ENCODE measurements at places on chromosomes 2 and 18.

- DNase-seq: no peak
These were observed 33.6 kb downstream of the DGKD start for GRCh38 chr2:233387667-233388528.

DNA sequence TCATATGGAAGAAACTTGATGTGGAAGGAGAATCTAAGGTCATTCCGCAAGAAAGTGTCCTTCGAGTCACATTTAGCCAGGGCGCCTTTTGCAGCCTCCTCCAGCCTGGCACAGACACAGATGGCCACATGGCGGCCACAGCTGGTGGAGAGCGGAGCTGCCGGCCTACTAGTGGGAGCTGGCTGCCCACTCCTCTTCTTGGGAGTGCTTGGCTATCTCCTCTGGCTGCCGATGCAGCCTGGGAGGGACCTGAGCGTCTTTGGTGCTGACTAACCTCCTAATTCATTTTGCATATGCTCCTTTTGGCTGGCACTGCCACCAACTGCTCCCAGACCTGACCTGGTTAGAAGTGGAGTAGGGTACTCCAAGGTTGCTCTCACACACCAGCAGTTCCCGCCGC is 199.3 kb upstream of the MYT1L start:
- DNase-seq: no peak

- no peak for DNase-seq
These were observed 41.7 kb downstream of the KIAA2012 start for GRCh38 chr2:202114795-202115194.

DNA sequence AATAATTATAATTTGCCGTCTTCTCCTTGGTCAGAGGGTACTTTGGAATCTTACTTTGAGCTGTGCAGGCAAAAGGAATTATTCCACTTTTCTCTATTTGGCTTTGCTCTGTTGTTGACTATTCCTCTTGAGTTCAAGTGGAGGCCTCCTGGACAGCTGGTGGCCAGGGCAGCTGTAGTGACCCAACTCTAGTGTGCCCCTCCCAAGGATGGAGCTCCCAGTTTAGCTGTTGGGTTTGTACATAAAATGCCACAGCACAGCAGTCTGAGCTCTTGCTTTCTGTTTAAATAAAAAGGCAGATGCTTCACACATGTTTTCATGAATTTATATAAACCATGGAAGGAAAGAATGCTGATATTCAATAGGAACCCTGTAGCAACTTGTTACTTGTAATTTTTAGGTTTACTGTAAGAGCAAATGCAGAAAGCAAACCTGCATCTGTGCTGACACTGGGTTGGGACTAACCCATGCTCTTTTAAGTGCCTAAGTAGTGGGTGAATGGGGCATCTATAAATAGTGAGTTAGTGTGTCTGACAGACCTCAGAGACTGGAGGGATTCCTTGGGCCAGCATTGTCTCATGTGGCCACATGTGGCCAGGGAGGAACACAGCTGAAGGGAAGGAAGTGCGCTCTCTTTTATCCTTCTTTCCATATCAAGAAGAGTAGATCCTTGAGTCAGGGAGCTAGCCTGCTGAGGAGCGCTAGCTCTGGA is 121.8 kb downstream of the FHOD3 start:
- no peak for DNase-seq

DNA sequence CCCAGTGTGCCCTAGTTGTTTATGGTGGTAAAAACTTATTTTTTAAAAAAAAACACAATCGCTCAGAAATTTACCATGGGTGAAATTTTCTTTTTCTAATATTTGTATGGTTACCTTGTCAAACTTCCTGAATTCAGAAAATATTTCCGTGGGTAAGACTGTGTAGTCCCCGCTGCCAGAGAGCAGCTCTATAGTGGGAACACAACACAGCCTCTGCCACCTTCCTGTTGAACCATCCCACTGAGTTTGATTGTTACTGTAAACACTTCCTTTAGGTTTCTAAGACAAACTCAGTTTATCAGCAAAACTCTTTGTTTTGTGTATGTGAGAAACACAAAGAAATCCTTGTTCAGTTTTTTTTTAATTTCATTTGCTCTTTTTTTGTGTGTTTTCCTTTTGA is 17.9 kb downstream of the DNAH6 start:
- no peak for DNase-seq

DNA sequence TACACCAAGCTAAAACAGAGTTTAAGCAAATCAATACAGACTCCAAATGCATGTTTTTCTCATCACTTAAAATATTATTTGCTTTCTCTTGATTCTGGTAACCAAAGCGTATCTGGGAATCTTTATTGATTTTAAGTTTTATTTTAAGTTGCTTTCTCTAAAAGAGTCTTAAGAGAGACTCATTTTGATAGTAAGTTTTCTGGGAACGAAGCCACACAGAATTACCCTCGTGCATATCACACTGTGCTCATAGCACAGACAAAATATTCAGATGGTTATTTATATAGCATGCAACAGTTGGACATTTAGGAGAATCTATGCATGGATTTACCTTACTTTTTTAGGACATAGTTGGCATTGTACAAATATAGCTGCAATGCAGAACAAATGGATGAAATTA is 597.5 kb upstream of the NRXN1 start:
- DNase-seq: no peak

- no peak for DNase-seq
These were observed 200.4 kb downstream of the CTNNA2 start for GRCh38 chr2:79713131-79713785.

DNA sequence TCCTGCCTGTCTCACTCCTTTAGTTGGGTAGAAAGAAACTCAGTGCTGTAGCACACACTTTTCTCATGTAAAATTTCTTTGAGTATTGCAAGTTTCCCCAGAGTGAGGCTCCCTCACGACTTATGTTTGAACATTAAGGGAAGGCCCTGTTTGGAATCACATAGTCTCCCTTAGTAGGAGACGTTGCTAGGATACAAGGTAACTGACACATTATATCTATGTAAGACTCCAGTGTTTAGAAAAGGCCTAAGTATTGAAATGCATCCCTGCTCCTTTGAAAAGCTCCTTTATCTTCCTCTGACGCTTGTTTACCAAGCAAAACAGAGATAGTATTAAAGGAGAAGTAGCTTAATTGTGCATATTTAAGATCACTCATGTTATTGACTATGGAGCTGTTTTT is 248.2 kb downstream of the PHLPP1 start:
- DNase-seq: no peak

DNA sequence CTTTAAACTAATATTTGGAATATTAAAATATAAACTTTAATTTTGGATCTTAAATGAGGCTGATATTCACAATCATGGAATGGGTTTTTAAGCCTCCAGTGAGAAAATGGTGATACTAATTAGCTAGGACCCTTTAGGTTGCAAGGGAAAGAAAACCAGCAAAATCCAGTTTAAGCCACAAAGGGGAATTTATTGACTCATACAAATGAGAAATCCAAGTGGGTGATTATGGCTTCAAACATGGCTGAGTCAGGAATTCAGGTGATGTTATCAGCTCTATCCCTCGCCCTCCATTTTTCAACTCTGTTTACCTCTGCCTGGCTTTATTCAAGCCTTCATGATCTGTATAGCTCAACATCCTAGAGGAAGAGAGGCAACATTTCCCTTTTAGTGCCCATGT is 75.3 kb upstream of the DLX2 start:
- DNase-seq: no peak

- DNase-seq: no peak
These were observed 133.3 kb upstream of the HS6ST1 start for GRCh38 chr2:128452024-128452411.

GRCh38 chr2:219430633-219431615 is 3.7 kb upstream of the SPEG start:
- no peak for DNase-seq

DNA sequence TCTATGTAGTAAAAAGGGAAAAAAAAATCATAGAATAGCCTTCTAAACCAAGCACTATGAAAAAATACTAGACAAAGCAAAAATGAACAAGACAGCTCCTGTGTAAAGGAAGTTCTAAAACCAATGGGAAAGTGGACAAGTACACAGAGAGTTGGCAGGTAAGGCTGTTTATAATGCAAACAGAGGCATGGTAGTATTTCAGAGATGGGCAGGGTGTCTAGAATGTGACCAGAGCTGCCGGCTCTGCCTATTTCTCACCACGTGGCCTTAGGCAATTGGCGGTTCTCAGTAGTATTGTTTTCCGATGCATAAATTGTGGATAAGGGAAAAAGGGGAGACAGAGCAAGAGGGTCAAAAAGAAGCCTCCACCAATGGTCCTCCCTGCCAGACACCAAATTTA is 173.6 kb downstream of the ANKRD30B start:
- DNase-seq: no peak

DNA sequence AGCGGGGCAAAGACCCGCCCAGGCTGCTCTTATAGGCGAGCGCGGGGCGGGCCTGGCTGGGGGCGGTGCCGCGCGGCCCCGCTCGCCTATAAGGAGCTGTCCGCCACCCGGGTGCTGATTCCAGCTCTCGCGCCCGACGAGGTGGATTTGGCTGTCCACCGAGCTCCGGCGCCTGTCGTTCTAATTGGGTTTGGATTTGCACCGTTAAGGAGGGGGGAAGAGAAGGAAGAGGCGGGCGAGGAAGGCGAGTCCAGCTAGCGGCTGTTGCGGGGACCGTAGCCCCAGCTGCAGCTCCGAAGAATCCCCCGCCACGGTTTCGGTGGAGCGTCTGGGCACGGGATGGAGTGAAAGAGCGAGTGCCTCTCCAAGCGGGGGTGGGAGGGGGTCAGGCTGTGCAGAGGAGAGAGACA is at the start of gene CNTNAP5:
Gene CNTNAP5, plus strand, starts transcription at position 117 of the 410 bp plus-strand sequence. CDS start 364 bp downstream, outside the sequence.
- no peak for DNase-seq

DNA sequence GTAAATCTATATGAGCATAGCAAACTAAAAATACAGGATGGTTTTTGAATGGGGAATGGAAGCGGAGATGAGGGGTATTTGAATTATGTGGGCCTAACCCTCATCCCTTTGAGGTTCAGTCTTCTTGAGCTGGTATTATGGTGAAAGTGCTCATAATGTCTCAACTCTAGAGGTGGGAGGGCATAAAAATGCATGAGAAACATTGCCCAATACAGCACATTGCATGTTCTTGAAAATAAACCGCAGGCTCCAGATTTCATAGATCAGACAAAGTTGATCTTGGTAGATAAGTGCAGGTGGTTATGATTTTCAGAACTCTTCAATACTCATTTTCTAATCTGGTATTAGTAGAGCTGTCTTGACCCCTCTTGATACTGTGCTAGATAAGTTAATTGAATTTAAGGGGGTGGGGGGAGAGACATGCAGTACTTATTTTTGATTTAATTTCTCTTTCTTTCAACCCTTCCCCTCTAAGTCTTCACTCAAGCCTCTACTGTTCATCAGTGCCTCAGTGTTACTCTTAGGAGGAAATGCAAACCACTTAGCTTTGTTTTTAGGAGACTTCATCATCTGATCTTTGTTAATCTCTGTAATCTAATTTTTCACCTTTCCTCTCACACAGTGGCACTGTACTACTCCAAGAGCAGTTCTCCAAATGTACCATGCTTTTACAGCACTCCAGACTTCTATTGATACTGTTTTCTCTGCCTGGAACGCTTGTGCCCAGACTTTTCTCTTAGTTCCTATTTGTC is 22.2 kb downstream of the XRCC5 start:
- DNase-seq: no peak

DNA sequence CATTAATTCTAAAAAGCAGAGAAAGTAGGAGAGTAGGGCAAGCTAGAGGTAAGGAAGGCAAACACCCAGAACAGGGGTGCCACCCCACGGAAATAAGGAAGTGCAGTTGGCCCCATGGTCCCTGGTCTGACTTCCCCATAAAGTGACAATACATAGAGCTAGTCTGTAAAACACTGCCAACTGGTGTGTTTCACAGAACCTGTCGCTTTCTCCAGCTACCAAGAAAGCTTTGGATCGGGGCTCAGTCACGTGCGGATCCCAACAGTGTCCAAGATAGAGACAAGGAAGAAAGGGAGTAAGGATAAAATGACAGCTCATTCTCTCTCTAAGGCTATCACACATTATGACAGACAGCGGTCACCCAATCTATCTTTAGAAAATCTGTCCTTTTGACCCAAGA is 36.4 kb downstream of the TBC1D8 start:
- no peak for DNase-seq

DNA sequence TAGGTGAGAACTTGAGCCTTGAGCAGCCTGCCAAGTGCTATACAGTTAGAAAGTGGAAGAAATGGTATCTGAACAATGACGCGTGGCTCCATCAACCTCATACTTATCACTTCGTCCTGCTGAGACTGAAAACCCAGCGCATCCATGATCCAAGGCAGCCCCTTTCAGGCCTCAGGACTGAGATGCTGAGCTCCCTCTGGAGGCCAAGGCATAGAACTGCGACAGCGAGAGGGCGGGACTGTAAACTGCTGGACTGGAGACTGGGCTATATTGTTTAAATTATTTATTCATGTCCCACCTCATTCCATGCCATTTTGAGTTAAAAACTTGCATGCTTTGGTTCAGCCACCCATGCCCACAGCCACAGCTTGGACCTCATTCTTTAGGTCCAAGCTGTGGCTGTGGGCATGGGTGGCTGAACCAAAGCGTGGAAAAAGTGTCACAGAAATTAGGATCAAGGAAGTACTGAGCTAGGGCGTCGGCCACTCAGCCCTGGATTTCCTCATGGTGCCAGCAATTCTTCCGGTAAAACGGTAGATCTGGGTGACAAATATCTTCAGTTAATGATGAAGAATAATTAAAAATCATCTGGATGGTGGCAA is 195.5 kb downstream of the L3MBTL4 start:
- DNase-seq: no peak

GRCh38 chr2:127084611-127085316 is 22.2 kb downstream of the BIN1 start:
- DNase-seq: no peak

GRCh38 chr2:186903216-186903615 is 54.2 kb upstream of the ZSWIM2 start:
- DNase-seq: no peak

- no peak for DNase-seq
These were observed 427.6 kb downstream of the SUCLG1 start for GRCh38 chr2:84031312-84032050.

DNA sequence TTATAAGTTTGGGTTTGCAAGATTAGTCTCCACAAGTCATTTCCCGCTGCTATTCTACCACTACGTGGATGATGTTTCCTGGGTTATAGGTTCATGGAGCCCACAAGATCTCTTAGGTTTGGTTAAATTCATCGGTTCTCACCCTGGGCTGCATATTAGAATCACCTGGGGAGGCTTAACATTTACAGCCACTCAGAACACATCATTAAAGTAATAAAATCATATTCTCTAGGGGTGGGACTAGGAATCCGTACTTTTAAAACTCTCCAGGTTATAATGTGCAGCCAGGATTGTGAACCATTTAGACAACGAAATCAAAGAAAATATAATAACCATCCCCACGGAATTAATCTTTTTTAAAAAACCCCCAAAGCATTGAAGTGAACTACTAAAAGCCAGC is 167.7 kb downstream of the ACTR3 start:
- DNase-seq: no peak

DNA sequence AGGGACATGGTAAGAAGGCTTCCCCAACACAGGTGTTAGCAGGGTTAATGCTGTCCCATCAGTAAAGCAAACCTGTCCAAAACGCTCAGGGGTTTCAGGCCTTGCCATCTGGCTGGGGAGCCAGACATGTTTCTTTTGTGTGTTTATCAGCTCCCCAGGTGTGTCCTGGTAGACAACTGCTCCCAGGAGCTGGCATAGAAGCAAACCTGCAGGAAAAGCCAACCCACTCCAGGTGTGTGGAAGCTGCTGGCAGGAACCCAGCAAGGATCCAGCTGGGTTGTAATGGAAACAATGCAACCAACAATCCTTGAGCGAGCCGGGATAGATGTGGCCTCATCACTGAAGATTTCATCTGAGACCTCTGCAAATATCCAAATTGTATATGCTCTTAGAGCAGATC is 123.1 kb downstream of the RAB3GAP1 start:
- DNase-seq: no peak

GRCh38 chr2:85421260-85422071 is 3.0 kb downstream of the SH2D6 start:
- DNase-seq: peak; percentile 17

GRCh38 chr2:219650426-219651248 is 23.2 kb downstream of the SLC4A3 start:
- DNase-seq: no peak

Measured in hematopoietic multipotent progenitor cell treated with erythropoietin and hydrocortisone succinate and interleukin-3 and kit ligand, for 17 days (in vitro differentiated cells).